ENCODE measurements at places on chromosomes 5 and 9.

DNA sequence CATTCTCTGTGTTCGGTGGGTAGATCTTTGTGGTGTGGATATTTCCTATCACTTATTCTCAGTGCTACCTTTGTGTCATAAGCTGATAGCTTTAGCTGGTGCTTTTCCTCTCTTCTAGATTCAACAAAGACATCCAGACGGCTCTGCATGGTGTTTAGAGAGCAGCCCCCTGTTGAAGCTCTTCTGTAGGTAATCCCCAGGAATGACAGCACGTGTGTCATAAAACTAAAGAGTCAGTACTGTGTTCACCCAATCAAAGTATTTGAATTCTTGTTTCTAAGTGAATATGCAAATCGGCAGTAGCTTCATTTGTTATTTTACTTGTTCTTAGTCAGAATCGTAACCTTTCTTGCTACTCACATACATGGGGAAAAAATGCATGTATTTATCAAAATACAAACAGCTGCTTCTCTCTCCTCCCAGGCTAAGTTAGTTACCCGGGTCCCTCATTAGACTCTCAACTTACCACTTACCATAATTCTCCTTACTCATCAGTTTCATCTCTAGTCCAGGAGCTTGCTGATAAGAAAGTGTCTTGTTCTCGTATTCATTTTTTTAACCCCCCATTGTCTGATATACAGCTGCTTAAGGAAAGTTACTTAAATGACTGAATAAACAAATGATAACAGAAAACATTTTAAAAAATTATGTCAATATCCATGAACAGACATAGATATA, 1696.0 kb upstream of the WWC1 start:
- no peak for DNase-seq

DNA sequence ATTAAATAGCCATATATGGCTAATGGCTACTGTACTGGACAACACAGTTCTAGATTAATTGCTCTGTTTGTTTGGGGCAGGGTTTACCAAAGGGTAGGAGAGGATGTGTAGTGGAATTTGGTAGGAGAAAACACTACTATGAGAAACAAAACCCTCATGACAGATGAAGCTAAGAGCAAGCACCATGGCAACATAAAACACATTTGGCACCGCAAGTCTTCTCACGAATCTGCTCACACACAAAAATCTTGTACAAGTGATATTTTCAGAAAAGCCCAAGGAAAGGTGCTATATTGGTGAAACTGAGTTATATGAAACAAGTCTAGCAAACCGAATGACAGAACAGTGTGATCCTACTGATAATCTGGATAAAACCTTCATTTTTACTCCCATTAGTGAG, 38.5 kb downstream of the CSF2 start:
- DNase-seq: no peak

DNA sequence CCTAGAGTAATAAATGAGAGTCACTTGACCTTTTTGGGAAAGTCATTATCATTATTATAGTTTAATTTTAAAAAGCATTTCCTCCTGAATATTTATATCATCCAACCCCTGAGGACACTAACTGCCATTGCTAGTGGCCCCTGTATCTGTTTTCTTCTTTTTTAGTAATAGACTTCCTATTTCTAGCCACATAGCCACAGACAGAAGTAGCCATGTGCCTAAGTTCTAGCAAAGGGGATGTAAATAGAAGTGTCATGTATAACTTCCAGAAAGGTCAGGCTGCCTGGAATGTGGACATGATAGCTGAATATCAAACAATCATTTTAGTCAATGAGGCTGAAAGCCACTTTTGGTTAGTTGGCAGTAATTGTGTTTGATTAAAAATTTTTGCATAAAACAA, 37.5 kb upstream of the IQGAP2 start:
- no peak for DNase-seq

DNA sequence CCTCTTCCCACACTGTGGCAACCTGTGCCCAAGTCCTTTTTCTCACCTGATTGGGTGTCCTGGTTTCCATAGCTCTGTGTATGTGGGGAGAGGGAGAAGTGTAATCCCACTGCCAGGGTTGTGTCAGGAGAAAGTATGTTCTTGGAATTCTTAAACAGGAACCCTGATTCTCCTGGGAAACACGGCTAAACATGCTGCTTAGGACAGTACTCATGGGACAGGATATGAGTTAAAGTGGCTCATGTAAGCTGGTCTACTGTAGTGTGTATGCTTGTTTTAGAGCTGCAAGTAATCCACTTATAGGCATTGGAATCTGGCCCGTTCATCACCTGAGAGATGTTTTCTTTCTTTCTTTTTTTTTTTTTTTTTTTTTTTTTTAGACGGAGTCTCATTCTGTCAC, 23.9 kb downstream of the ARHGEF28 start:
- no peak for DNase-seq

GRCh38 chr5:115069087-115069968, 100.4 kb downstream of the TRIM36 start:
- DNase-seq: peak; percentile 83

DNA sequence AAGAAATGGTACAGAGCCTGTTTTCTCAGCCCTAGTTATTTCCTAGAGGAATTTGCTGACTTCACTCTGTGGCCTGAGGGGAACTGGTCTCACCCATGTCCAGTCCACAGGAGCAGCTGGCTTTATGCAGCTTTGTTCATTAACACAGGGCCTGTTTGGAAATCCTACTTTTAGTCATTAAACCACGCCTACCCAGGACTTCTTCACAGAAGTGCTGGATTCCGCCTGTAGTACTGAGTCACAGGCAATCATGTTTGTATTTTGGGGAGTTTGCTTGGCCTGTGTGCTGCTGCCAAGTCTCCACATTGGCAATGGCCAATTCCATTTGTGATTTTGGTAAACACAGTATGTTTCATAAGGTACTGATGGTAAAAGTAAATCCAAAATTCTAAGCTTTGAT, 52.8 kb downstream of the CTNND2 start:
- no peak for DNase-seq

- no peak for DNase-seq
Measured at GRCh38 chr9:18238254-18238653, 235.7 kb upstream of the ADAMTSL1 start.

GRCh38 chr5:163276466-163276865, 160.9 kb upstream of the CCNG1 start:
- DNase-seq: no peak
